ENCODE measurements at places on chromosomes 7 and 10.

DNA sequence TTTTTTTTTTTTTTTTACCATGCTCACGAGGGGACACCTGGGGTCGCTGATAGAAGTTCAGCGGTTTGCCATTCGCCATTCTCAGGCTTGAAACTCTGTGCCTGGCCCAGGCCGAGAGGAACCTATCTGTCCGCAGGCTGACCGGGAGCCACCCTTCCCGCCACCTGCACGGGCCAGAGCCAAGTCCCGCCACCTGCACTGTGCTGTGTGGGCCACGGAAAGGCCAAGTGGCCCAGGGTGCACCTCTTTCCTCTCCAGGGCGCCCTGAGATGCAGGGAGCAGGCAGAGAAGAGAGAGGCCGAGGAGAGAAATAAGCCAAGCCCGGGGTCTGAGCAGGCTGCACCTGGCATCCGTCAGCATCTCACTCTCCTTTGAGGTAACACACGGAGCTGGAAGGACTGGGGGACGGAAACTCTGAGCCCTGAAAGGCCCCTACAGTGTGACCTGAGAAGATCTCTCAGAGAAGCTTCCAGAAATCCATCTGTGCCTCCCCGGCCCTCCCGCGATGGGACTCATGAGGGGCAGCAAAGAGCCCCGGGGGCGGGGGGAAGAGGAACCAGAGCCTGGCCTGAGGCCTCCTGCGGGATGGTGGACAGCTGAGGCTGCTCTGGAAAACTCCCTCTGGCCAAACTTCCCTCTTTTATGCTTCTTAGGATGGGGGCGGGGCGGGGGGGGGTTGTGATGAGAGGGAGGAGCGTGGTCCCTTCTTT, 46.6 kb downstream of the PRKAG2 start:
- no peak for DNase-seq

DNA sequence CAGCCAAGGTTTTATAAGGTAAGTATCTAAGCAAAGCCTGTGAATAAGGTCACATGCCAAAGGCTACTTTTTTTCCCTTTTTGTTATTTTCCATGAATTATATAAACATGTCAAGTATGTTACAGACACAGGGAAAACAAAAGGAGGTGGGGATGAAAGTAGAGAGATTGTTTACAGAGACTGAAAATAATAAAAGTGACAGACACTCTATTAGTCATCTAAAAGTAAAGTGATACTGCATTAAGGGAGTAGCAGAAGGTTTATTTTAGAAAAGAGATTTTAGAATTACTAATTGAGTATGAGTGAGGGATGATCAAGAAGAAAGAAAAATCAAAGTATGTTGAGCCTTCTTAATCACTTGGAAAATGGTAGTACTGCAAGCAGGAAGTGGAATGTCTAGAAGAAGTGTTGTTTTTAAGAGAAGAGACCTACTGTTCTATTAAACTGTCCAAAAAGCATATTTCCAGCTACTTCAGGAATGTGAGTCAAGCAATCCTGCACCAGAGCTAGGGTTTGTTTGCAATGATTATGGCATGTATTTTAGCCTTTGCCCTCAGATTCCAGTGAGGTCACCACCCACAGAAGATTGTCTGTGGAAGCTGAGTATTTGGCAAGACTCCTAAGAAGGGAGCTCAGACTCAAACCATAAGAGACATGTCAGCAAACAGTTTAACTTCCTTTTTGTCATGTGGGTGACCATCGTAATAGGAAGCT, 177.9 kb upstream of the PLXDC2 start:
- DNase-seq = peak; percentile 84

DNA sequence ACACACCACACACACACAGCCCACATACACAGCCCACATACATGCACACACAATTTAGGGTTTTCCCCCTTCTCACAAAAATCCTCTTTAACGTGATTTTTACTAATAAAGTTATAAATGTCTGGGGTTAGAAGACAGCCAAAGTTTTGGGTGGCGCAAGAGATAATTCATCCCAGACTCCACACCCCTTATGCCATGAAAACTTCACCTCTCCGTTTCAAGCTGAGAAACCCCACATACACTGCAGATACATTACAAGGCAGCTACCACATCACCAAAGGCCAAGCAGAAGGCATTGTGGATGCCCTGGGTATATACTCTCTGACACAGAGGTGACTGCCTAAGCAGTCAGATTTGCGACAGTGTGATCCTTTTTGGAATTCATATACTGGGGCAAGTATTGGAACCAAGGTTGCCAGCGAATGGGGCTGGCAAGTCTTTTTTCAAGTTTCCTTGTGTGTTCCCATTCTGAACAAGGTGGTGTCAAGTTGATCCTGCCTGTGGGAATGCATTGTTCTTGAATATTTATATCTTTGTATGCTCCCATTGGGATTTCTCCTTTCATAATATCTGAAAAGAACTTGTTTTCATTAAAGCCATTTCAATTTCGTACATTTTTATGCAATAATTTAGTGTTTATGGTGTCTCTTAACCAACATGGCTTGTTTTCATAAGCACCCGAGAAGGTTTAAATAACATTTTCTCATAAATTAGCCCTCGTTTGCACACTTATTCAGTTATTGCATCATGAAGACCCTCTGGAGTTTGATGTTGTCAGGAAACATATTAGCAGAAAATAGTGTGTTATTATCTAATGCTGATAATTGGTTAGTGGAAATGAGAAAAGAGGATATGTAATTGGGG, 130.2 kb downstream of the TCF7L2 start:
- DNase-seq = no peak

DNA sequence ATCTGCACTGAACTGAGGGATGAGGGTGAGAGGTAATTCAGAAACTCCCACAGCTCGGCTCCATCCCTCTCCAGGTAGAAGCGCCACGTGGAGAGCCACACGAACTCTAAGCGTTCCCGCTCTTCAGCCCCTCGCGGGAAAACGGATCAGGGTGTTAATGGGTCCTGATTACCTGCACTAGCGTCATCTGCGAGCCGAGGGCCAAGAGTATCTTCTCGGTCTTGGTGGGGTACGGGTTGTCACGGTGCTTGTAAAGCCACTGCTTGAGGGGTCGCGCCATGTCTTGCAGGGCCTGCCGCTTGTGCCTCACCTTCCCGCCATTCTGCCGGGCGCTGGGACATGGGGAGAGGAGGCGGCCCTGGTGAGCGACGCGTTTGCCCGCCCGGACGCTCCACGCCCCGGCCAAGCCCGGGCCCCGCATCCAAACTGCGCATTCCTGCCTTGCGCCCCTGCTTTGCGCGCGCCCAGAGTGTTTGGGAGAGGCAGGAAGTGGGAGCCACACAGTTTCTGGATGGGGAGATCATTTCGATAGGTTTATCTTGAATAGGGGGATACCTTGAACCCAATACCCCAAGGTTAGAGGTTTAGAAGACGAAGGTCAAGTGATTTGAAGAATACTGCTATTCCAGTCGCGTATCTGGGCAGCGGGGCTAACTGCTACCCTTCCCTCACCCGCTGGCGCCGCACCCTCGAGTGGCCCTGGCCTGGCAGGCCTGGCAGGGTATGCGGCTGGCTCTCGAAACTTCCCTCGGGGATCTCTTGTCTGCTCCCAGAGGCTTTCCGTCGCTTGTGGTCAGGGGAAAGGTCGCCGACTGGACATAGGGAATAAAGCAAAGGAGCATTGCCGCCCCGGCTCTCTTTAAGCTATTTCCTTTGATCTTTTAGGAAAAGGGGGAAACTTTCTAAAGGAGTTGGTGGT, 4.2 kb downstream of the MKX start:
- DNase-seq = no peak

DNA sequence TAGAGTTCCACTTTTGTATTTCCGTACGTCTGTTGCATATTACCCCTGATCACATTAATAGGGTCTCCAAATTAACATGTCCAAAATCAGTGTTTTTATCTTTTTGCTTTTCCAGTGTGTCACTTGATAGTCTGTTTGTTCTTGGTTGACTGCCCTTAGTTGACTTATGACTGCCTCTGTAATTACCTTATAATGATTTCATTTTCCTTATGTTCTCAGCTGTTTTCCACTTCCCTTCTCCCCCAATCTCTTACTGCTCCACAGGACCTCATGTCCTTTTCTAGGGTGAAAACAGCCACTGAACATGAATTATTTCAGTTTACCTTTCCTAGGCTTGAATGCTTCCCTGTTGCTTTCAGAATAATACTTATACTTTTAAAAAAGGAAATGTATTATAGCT, 54.7 kb downstream of the MAPK8 start:
- DNase-seq = no peak

DNA sequence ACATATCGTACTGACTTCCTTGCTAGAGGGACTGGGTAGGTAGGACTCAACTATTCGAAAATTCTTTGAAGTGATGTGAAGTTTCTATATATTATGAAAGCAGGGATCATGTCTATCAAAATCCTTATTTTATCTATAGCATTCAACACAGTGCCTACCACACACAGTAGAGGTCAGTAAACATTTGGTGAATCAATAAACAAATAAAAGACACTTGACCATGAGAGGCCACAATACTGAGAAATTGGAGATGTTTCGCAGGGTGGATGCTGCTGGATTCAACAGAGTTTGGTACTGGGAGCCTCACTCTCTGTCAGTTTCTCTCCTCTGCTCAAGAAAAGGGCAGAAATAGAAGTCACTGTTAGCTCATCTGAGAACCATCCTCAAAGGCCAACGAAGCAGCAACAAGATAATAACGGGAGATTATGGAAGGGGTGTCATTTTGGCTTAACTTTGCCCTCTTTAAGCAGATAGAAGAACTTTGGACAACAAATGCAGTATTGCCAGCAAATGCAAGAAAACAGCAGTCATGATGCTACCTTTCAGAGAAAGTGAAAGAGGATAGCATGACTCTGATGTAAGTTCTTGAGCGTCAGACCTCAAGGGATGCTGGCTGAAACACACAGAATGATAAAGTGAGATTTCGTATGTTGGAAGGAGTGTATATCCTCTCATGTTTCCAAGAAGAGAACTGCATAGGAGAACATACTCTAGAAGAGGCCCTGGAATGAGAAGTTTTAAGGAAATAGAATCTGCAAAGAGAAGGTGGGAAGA, 107.6 kb downstream of the SEMA3E start:
- no peak for DNase-seq

- DNase-seq = no peak
Observed at GRCh38 chr7:38453826-38454225, 177.3 kb downstream of the AMPH start.

- DNase-seq = no peak
Observed at GRCh38 chr10:49500412-49500811, 38.5 kb downstream of the ERCC6 start.

- no peak for DNase-seq
Observed at GRCh38 chr10:77614778-77615625, 22.6 kb downstream of the KCNMA1 start.

GRCh38 chr7:109532262-109532992, 962.8 kb downstream of the DNAJB9 start:
- DNase-seq = no peak

DNA sequence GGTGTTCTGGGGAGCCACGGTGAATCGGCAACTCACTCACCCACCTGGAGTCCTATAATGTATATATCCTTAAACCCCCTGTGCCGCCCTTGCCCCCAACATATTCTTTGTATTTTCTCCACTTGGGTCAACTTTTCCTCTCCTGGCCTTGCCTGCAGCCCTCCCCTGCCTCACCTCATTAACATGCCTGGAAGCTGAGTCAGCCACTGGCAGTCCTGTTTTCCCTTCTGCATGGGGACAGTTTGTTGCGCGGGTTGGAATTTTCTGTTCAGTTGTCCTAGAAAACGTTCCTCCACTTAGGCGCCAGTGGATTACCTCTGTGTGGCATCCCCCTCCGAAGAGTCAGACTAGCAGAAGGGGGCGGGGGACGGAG, 97.4 kb downstream of the C10orf105 start:
- no peak for DNase-seq

- no peak for DNase-seq
Observed at GRCh38 chr7:41047789-41048191, 655.1 kb downstream of the INHBA start.

DNA sequence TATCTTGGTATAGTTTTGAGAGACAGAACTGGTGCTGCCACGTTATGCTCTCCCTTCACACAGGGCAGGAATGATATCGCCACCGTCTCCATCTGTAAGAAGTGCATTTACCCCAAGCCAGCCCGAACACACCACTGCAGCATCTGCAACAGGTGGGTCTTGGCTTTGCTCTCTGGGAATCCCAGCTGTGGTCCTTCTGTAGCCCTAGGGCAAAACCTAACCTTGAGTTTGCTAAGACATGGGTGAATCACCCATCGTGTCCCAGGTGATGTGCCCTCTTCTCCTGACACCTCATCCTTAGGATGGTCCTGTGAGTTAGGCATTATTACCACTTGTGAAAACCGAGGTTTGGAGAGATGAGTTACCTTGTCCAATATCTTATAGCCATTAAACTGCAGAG, 6.4 kb downstream of the ZDHHC16 start:
- DNase-seq = no peak

DNA sequence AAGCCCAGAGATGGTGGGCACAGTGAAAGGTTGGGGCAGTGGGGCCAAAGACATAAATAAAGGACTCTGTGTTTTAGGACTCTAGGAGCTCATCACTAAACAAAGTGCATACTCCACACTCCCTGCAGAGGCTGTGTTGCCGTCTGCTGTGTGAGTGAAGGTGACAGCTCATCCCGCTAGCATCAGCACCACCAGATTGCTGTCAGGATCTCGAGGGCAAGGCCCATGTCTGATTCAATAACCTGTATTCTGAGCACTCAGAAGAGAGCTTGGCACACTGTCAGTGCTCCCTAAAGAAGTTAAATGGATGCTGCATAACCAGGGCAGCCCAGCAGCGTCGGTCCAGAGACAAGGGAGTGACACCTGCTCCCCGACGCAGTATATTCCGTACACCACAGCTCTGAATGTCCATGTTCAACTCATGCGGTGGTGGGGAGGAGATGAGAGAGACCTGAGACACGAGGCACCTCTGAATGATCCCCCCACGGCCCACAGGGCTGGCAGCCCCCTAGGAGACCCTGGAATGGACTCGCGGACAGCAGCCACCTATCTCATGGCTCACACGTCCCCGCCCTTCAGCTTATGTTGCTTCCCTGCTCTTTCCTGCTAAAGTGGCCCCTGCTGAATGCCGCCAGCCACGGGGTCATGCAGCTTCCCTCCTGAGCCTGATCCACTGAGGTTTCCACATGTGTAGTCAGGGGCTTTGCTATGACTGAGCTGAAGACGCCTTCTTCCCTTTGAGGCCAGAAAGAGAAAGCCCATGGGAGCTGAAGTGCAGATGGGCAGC, 132.7 kb upstream of the KCNMA1 start:
- no peak for DNase-seq

GRCh38 chr10:30828680-30829079, 199.1 kb upstream of the LYZL2 start:
- no peak for DNase-seq

Data from Kasumi-1 (cell line).